ENCODE measurements at places on chromosomes 16 and 17.

DNA sequence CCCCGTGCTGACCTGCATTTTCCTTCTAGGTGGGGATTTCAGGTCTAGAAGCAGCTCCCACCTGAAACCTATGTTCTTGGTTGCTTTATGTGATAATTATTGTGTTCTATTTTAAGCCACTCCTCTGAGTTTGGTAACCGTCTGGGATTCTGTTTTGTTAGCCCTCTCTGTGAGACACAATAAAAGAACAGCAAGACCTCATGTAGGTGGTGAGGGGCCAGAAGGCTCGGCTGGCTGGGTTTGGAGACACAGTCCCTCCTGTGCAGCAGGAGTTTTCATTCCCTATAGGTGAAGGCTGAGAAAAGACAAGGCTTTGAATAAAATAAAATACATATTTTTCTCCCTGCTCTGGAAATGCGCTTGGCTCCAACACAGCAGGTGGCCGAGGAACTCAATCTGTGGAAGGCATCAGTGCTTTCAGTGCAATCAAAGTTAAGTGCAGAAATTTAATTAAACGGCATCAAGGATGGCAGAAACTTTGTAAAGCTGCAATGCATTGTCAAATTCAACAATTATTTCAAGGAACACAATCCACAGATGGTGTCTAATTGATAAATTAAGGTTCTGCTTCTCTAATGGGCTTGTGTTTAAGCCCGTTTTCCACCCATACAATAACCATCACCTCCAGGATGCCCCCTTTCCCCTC is 107.8 kb downstream of the MSI2 start:
- no peak for DNase-seq

GRCh38 chr16:17302214-17302613 is 168.5 kb downstream of the XYLT1 start:
- no peak for DNase-seq

GRCh38 chr17:79988185-79988971 is 47.3 kb downstream of the TBC1D16 start:
- DNase-seq, result no peak

GRCh38 chr16:28880589-28880915 is 2.3 kb downstream of the ATP2A1 start:
- DNase-seq, result no peak

GRCh38 chr17:48026502-48027321 is 10.9 kb downstream of the COPZ2 start:
- no peak for DNase-seq

DNA sequence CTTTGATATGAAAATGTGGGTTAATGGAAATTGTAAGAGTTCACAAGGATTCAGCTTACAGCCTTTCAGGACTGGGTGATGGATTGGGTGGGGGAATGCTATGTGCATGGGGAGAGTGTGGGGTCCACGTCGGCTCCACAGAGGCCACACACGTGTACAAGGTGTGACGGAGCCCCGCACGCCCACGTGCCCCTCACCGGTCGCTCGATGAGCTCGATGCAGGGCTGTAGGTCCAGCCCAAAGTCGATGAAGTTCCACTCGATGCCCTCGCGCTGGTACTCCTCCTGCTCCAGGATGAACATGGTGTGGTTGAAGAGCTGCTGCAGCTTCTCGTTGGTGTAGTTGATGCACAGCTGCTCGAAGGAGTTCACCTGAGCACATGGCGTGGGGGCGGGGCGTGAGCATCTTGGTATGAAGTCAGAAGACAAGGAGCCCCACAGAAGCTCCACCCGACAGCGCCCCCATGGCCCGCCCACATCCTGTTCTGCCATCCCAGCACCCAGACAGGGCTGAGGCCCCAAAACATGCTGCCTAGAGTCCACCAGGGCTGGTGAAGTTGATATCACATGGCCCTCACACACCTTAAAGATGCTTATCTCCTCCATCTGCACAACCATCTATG is 99.1 kb downstream of the MYH11 start:
- DNase-seq, result no peak

- DNase-seq, result no peak
Measured at GRCh38 chr17:77498791-77499698, 358.3 kb downstream of the SEC14L1 start.

GRCh38 chr17:38742411-38743308 is 5.5 kb downstream of the PCGF2 start:
- DNase-seq, result no peak

- DNase-seq, result no peak
Measured at GRCh38 chr16:23500212-23500861, 10.0 kb downstream of the GGA2 start.

DNA sequence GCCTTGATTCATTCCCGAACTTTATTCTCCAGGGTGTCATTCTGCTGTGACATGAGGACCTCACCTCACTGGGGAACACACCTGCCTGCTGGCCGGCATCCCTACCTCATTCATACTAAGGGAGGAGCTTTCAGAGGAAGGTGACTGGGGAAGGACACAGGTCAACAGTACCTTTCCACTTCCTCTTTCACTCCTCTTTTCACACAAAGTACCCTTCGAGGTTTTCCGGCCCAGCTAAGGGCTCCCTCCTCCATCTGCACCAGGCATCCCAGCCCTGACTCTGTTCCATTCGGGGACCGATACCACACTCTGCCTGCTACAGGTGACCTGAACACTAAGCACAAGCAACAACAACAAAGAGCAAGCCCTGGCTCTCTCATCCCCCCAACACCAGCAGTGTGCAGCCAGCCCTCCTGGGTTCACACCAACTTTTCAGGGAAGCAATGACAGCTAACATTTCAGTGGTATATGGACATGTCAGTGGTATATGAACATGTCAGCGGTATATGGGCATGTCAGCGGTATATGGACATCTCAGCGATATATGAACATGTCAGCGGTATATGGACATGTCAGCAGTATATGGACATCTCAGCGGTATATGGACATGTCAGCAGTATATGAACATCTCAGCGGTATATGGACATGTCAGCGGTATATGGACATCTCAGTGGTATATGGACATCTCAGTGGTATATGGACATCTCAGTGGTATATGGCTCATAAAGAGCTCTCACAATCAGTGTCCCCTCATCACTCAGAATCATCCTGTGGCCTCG is 16.0 kb downstream of the TRIM25 start:
- no peak for DNase-seq

- DNase-seq, result no peak
Measured at GRCh38 chr16:1434644-1435592, 4.0 kb downstream of the PERCC1 start.

Measured in NCI-H187 treated with DMSO at 0.1 percent for 48 hours (cell line).